PC-3 (cell line): ENCODE measurements at places on chromosomes 6 and 20.

DNA sequence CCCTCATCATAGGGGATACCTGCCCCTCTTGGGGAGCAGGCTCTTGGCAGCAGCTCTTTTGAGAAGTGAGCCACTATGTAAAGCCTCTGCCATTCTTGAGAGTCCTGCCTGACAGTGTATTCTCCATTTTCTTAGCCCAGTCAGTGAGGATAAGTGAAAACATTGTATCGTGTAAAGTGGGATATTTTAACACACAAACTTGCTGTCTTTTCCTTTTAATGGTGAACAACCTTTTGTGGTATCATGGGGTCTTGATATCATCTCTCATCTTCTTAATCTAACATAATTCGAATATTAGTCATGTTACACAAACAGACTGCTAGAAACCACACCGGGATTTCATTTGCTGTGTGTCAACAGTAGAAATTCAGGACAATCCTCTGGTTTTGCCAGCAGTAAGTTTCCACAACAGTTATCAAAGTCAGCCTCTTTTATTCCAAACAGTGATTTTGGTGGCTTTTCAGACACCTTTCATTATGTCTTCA is 136.2 kb downstream of the HIVEP1 start:
- H3K27ac ChIP-seq, result peak overlapping the region; percentile 75
- H3K4me3 ChIP-seq, result peak overlapping the region; percentile 43
- no peaks in the 10 kb centered on the region for H3K36me3 ChIP-seq
- DNase-seq, result peak; percentile 85
- peaks cover 41% of the 10 kb centered on the region for H3K4me1 ChIP-seq

DNA sequence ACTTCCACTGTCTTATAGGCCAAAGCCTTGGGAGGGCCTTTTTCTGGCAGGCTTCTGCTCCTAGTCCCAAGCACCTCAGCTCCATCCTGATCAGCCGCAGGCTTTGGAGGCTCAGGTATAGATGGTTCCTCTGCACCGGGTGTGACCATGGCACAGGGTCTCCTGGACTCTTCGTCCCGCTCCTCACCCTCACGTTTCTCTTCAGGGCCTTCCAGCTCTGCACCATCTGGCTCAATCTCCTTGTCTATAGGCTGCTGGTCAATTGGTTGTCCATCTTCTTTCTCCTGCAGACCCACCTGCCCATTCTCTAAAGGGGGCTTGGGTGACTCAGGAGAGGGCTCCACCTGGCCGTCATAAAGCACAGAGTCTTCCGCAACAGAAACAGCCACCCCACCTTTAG is 37.0 kb downstream of the BFSP1 start:
- no peak overlapping the region for H3K4me3 ChIP-seq
- no peak for DNase-seq
- H3K27me3 ChIP-seq, result peaks cover 23% of the 10 kb centered on the region
- H3K36me3 ChIP-seq, result no peaks in the 10 kb centered on the region

DNA sequence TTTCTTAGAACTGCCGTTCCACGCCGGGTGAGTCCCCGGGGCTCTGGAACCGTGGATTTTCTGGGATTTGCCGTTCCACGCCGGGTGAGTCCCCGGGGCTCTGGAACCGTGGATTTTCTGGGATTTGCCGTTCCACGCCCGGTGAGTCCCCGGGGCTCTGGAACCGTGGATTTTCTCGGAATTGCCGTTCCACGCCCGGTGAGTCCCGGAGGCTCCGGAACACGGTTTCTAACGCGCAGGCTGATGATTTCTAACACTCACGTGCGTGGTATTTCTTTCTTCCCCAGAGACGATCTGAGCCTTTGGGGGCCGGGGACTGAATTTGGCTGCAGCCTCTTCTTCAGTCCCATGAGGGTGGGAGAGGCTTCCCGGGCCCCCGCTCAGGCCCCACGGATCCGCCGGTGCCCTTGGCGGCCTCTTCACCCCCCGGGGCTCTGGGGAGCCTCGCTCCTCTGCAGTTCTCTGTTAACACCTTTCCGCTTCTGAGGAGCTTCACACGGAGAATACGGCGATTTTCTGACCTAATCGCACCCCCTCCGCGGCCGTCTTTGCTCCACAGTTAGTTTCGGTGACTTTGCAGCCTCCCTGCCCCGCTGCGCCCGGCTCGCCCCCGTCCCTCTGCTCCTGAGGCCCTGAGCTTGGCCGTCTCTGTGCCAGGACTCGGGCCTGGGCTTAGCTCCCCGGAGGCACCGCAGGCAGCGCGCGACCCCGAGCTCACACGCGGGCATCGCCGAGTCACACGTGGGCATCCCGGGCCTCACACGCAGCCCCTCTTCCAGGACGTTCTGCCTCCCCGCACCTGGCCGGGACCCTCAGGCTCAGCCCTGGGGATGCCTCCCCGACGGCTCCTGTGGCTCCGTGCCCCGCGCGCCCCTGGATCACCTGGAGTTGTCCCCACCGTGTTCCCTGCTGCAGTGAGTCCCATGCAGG is 7.2 kb upstream of the KIF25 start:
- H3K4me1 ChIP-seq, result no peaks in the 10 kb centered on the region
- H3K36me3 ChIP-seq, result no peaks in the 10 kb centered on the region
- H3K27ac ChIP-seq, result no peak overlapping the region
- DNase-seq, result no peak
- no peaks in the 10 kb centered on the region for H3K27me3 ChIP-seq
- no peak overlapping the region for H3K4me3 ChIP-seq

- H3K4me1 ChIP-seq, result no peaks in the 10 kb centered on the region
- no peaks in the 10 kb centered on the region for H3K36me3 ChIP-seq
- no peak for DNase-seq
- no peak overlapping the region for H3K27ac ChIP-seq
- H3K27me3 ChIP-seq, result no peaks in the 10 kb centered on the region
- no peak overlapping the region for H3K4me3 ChIP-seq
These were observed 158.2 kb upstream of the SUPT3H start for GRCh38 chr6:45535933-45536332.

DNA sequence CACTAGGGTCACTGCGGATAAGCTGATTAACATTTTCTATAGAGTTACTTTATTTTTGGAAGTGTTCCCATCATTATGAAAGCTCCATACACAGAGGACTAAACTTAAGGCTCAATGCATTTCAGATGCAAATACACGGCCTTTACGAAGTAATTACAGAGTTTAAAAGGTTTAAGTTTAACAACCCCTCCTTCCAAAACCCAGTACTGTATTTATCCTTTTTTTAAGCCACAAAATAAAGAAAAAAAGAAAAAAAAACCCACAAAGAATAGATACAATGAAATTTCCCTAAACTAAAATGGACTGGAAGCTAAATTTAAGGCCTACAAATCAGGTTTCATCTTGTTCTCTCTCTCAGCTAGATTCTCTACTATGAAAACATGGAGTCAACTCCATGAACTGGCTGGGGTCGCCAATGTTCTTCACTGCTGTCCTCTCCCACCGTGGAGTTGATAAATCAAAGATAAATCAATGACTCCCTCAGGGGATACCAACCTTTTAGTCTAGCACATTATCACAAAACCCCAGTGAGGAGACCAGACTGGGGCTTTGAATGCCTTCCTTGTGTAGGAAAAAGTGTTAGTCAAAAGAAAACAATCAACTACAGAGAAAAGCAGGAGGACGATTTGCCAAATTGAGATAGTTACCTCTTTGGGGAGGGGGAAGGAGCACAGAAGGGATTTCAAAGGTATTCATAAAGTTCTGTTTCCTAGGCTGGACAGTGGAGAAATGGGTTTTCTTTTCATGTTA is 52.5 kb downstream of the TNFRSF21 start:
- H3K4me3 ChIP-seq, result no peak overlapping the region
- no peak for DNase-seq
- H3K36me3 ChIP-seq, result peaks cover 84% of the 10 kb centered on the region
- H3K27ac ChIP-seq, result no peak overlapping the region
